Aorta (tissue), 5 donors: ENCODE measurements at places on chromosomes 2 and 18. TPM values are rescaled to one million over a fixed set of nuclear protein-coding genes. Genes with fewer than 3 reads are reported as not detected.

The REEP1 gene
- 36.3 TPM for total RNA-seq

The NR4A2 gene
- total RNA-seq, result 10.4 TPM

The IL37 gene
- total RNA-seq, result not detected

The GCKR gene
- 0.69 TPM for total RNA-seq

The DSG1 gene
- total RNA-seq, result not detected

The SCN3A gene
- total RNA-seq, result 2.4 TPM

The ACVR2A gene
- total RNA-seq, result 11.5 TPM

The CDH2 gene
- total RNA-seq, result 10.1 TPM

The PLA2R1 gene
- 28.8 TPM for total RNA-seq

The LYPD6 gene
- total RNA-seq, result 0.42 TPM

The G6PC2 gene
- total RNA-seq, result not detected

The LBX2 gene
- total RNA-seq, result 0.87 TPM

The LYG2 gene
- total RNA-seq, result not detected

The CD226 gene
- 3.2 TPM for total RNA-seq

The GAL3ST2 gene
- total RNA-seq, result not detected

The ST8SIA3 gene
- total RNA-seq, result not detected

The LRRC30 gene
- not detected for total RNA-seq

The HOXD13 gene
- total RNA-seq, result not detected

The SCLY gene
- 14.1 TPM for total RNA-seq

The DOK6 gene
- 5.7 TPM for total RNA-seq

The VIT gene
- 29.2 TPM for total RNA-seq

The CD8A gene
- total RNA-seq, result 3.9 TPM

The TRABD2A gene
- 1.1 TPM for total RNA-seq

The HOXD11 gene
- total RNA-seq, result 0.29 TPM

The IL36RN gene
- not detected for total RNA-seq

The FAM161A gene
- 2.5 TPM for total RNA-seq

The DUSP2 gene
- total RNA-seq, result 7.5 TPM

The ACADL gene
- total RNA-seq, result 32.8 TPM

The HK2 gene
- 23.5 TPM for total RNA-seq

The BMP10 gene
- not detected for total RNA-seq

The DNAJC5G gene
- total RNA-seq, result not detected

The NEU4 gene
- total RNA-seq, result not detected

The GDF7 gene
- total RNA-seq, result 16.4 TPM

The ASXL3 gene
- total RNA-seq, result 4.3 TPM

The GALNT13 gene
- total RNA-seq, result 4.9 TPM

The DGUOK gene
- total RNA-seq, result 49.8 TPM

The BOK gene
- total RNA-seq, result 6.3 TPM

The ARHGAP28 gene
- 8.6 TPM for total RNA-seq

The SCYGR7 gene
- not detected for total RNA-seq

The CBLN2 gene
- 0.49 TPM for total RNA-seq

The RPRM gene
- 0.23 TPM for total RNA-seq

The SPC25 gene
- 0.93 TPM for total RNA-seq

The ABCG8 gene
- total RNA-seq, result not detected

The MC5R gene
- total RNA-seq, result not detected

The RAX gene
- not detected for total RNA-seq

The CCDC141 gene
- total RNA-seq, result 3.9 TPM

The ALK gene
- 0.30 TPM for total RNA-seq
